ENCODE measurements at places on chromosomes 3 and 15.

DNA sequence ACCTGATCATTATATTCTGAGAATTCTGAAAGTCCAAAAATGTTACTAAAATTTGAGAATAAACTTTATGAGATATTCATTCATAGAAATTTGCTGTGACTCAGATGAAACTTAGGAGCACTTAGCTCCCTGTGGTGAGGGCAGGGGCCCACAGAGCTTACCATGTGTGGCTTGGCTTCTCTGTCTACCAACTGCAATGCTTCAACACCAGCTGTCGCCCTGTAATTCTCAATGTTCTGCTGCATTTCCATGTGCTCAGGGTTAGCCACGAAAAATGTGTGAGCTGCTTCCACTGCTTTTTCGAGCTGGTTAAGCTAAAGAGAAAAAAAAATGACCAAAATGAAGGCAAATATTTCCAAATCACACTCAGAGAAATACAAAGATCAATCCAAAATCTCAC lies 125.6 kb downstream of the P3H2 start:
- DNase-seq = no peak

DNA sequence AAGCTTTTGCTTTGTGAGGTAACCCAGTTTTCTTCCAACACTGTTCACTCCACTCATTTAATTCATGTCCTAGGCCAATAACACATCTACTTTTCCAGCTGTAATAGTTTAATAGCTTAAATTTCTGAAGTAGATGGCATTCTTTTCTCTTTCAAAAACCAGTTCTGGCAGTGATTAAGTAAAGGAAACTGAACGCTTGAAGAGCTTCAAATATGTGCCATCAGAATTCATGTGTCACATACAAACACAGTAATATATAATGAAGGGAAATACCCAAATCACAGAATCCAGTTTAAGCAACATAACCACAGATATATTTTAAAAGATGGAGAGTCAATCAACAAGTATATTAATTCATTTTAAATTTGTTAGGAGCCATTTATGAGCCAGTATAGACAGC lies 91.0 kb downstream of the TNIK start:
- no peak for DNase-seq

DNA sequence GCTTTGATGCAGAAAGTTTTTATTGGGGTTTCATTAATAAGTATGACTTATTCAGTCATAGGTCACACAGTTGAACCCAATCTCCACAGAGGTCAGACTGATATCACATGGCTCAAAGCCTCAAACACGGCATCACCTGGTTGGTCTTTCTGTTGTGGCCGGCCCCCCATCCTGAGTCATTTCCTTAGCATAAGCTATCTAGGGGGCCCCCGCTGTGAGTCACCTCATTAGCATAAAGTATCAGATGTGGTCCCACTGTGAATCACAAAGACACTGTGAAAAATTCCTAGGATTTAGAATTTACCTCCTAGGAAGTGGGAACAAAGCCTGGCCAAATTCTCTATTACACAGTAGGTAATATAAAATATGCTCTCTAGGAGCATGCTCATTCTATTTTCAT lies 502.2 kb downstream of the PYDC2 start:
- DNase-seq = no peak

GRCh38 chr3:46365737-46366524 lies 4.8 kb upstream of the CCR5 start:
- no peak for DNase-seq

GRCh38 chr3:42421818-42422796 lies 11.7 kb upstream of the LYZL4 start:
- no peak for DNase-seq

DNA sequence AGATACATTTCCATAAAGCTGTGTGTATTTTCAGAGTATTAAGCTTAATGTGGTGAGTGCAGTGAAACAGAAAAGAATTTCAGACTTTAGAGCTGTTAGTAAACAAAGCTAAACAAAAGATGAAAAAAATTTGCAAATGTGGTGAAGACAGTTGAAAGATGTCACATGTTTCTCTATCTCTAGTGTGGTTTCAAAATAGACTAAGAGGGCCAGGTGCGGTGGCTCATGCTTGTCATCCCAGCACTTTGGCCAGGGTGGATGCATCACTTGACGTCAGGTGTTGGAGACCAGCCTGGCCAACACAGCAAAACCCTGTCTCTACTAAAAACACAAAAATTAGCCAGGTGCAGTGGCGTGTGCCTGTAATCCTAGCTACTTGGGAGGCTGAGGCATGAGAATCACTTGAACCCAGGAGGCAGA lies 466.0 kb upstream of the NR2F2 start:
- DNase-seq = no peak

- DNase-seq = no peak
These were observed 165.6 kb downstream of the XXYLT1 start for GRCh38 chr3:195105389-195105788.

All from spinal cord (tissue), 10 donors.